CD4-positive, alpha-beta memory T cell (primary cell): ENCODE measurements at places on chromosomes 1 and 21. TPM values are rescaled to one million over a fixed set of nuclear protein-coding genes. Genes with fewer than 3 reads are reported as not detected.

DNA sequence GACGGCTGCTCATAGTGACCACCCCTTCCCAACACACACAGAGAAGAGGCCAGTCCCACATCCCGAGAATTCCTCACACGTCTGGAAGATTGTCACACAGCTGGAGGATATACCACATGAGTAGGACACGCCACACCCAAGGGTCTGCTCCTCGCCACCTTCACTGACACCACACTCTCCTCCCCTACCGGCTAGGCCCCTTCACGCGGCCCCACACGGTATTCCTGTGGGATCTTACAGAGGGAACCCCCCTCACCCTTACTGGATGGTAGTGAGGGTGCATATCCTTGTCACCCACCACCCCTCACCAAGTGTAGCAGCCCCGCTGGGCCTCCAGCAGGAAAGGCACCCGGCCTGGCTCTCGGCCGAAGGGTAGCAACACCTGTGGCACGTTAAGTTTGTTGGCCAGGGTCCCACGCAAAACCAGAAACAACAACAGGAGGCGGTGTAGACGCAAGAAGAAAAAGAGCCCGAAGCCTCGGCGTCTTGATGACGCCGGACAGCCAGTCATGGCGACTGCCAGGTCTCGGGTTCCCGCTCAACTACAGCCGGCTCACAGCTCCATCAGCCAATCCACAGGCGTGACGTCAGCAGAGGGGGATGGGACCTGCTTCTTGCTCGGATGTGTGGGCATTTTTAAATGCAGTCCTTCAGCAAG lies at the start of gene NUP210L:
Gene NUP210L, minus strand, starts transcription at position 540 of the 658 bp plus-strand sequence.
- DNase-seq: no peak

- no peak for DNase-seq
These were observed 11.7 kb downstream of the TAGLN2 start for GRCh38 chr1:159913451-159914192.

GRCh38 chr1:85090225-85090624 lies 41.9 kb upstream of the MCOLN3 start:
- peak; percentile 25 for DNase-seq

DNA sequence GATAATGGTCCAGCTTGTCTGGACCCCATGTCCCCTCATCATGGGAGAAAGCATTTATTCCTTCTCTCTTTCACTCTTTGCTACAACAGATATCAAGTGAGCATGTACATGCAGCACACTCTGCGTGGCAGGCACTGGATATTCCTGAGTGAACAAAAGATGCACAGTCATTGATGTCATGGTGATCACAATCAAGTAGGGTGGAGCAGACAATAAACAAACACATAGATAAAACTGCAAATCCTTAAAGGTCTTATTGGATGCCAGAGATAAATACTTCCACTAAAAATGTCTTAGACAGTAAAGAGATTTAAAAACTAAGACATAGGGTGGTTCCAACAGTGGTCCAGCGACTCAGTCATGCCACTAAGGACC lies 178.0 kb downstream of the ZC3H11B start:
- no peak for DNase-seq

PEAR1 gene
- not detected for polyA plus RNA-seq
